ENCODE measurements at places on chromosomes 7 and 10. TPM values are rescaled to one million over a fixed set of nuclear protein-coding genes. Genes with fewer than 3 reads are reported as not detected.

ACTL6B gene
- not detected for total RNA-seq

PHYHIPL gene
- total RNA-seq: not detected

RAPGEF5 gene
- total RNA-seq: 5.6 TPM

TMEM178B gene
- 0.29 TPM for total RNA-seq

NUTM2B gene
- 1.4 TPM for total RNA-seq

- DNase-seq: no peak
These were observed 108.4 kb downstream of the PHF14 start for GRCh38 chr7:11082121-11082520.

DNA sequence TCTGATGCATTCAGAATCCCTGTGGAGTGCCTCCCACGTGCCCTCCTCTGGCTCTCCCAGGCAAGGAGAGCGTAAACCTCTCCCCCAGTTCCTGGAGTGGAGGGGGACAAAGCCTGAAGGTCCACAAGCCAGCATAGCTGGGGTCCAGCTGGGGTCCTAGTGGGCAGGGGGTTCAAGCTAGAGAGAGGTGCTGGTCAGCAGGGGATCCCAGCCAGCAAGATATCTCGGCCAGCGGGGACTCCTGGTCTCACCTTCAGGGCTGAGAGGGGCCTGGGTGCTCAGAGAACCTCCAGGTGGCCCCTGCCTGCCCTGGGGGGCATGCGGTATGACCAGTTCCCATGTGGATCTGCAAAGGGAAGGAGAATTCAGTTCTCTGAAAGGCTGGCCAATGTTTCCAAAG, 413.7 kb downstream of the TCERG1L start:
- no peak for DNase-seq

- DNase-seq: peak; percentile 48
These were observed 31.5 kb downstream of the CUL1 start for GRCh38 chr7:148729984-148730733.

DNA sequence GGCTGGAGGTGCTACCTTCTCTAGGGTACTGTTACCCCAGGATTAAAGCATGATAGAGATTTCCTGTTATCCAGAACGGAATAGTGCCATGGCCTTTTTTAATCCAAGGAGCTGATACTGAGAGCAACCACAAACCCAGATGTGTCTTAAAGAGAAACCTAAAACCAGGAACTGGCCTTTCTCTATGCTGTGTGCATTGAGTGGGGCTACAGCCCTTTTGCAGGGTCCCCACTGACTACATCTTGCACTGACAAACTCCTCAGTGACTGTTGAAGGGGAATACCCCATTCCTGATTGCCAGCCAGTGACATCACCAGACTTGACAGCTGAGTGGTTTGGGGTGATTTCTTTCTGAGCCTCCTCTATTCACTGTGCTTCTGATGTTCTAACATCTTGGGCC, 81.9 kb upstream of the CAPZA2 start:
- no peak for DNase-seq

GRCh38 chr10:86793696-86794095, 37.3 kb downstream of the BMPR1A start:
- no peak for DNase-seq

DNA sequence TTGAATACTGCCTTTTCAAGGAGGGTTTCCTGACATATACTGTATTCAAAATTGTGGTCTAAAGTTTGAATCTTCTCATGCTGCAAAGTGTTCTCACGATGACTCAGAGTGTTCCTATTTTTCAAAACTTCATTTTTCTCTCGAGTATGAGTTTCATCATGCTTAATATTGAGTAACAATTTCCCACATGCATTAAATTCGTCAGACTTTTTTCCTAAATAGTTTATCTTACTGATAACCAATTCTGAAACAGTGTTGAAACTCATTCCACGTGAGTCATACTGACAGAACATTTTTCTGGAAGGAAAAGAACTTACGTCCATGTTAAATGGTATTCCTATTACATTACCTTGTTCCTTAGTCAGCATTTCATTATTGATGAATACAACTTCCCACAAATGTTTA, 44.1 kb downstream of the ZNF33B start:
- DNase-seq: no peak

- no peak for DNase-seq
These were observed 2.5 kb downstream of the LBX1 start for GRCh38 chr10:101226491-101227428.

- DNase-seq: no peak
These were observed 318.0 kb downstream of the PAXIP1 start for GRCh38 chr7:154684666-154685563.

DNA sequence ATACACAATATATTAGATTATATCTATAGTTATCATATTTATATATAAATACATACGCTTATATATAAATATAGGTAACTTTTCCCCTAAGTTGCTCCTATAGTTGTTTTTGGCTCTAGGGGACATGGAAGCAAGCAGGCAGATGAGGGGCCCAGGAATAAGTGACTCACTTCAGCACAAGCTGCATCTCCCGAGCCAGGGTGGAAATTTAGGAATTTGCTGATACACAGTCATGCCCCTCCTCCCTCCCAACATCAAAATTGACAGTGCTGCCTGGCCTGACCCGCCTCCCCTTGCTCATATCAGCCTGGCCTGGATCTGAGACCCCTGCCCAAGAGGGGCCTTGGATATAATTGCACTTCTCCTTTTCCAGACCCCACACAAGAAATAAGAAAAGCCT, 33.8 kb downstream of the MKI67 start:
- no peak for DNase-seq

GRCh38 chr7:50329775-50330174, 25.3 kb downstream of the IKZF1 start:
- no peak for DNase-seq

DNA sequence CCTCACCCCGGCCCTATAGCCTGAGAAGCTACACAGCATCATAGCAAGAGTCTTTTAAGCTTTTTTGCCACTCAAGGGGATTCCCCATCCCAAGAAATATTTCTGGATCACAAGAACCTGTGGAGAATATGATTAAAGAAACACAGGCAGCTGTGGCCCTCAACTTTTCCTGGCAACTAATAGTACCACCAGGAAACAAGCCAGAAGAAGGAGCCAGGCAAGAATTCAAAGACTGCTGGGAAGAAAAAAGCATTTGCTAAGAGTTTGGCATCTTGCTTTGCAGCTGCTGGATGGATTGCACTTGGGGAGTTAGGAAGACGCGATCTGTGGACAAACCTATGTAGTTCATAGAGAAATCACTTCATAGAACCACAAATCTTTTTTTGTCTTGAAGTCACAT, 437.8 kb downstream of the PLXDC2 start:
- no peak for DNase-seq

DNA sequence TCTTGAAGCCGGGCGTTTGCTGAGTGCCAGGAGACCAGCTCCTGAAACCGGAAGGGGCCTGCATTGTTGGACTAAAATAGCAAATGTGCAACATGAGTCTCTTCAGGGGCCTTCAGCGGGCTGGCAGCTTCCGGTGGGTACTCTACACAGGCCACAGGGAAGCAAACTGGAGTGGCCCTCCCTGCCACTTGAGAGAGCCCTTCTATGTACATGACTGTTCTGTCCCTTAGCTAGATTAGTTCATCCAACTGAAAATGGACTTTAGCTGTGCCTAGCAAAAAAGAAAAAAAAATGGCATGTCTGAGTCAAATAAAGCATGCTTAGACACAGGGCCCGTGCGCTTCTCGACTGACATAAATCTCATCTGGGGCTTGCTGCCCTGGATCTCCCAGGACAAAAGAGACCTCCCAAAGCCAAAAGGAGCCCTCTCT, 115.3 kb upstream of the TCF7L2 start:
- no peak for DNase-seq

- DNase-seq: no peak
These were observed 3.4 kb upstream of the MNX1 start for GRCh38 chr7:157013602-157014549.

GRCh38 chr7:7220821-7221220, 38.5 kb downstream of the C1GALT1 start:
- no peak for DNase-seq

GRCh38 chr7:88396295-88396947, 89.7 kb upstream of the STEAP4 start:
- DNase-seq: no peak

- peak; percentile 69 for DNase-seq
These were observed at the start of gene STOX1 for GRCh38 chr10:68826764-68827591. Gene STOX1, plus strand, starts transcription at chr10:68827531. Its CDS starts 93 bp downstream, at chr10:68827624.
